Activated CD4-positive, alpha-beta T cell treated with anti-CD3 and anti-CD28 coated beads, Interleukin-2, amount 10 ng/mL, durations not matched to agents 7 days and 5 days (primary cell): ENCODE measurements at places on chromosomes 11 and 22. TPM values are rescaled to one million over a fixed set of nuclear protein-coding genes. Genes with fewer than 3 reads are reported as not detected.
A peak's percentile ranks its signal among the peaks of the same experiment; 100 is the strongest.

DNA sequence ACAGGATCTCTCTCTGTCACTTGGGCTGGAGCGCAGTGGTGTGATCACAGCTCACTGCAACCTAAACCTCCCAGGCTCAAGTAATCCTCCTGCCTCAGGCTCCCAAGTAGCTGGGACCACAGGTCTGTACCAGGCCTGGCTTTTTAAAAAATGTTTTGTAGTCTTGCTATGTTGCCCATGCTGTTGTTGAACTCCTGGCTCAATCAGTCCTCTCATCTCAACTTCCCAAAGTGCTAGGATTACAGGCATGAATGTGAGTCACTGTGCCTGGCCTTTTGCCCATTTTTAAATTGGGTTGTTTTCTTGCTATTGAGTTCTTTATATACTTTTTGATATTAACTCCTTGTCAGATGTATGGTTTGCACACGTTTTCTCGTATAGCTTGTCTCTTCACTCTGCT lies 33.0 kb upstream of the PITPNB start:
- DNase-seq: no peak

MAPK11 gene
- 12.6 TPM for total RNA-seq

GRCh38 chr11:27650988-27651387 lies 49.3 kb downstream of the BDNF start:
- no peak for DNase-seq

DNA sequence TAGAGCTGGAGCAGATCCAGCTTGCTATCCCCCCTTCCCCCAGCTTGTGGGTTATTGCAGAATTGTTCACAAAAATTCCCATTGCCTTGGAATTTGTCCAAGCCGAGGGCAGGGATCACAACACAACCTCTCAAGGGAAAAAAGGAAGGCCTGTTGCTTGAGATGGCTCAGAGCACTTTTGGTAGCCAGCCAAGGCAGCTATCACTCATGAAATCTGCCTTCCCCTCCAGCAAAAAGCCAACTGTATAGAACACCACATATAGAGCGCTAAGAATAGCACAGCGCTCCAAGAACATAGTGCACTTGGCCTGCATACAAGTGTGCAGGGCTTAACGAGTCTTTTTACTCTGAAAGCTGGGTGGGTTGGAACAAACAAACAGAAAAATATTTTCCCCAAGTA lies 46.2 kb downstream of the FAM83F start:
- DNase-seq: no peak

DNA sequence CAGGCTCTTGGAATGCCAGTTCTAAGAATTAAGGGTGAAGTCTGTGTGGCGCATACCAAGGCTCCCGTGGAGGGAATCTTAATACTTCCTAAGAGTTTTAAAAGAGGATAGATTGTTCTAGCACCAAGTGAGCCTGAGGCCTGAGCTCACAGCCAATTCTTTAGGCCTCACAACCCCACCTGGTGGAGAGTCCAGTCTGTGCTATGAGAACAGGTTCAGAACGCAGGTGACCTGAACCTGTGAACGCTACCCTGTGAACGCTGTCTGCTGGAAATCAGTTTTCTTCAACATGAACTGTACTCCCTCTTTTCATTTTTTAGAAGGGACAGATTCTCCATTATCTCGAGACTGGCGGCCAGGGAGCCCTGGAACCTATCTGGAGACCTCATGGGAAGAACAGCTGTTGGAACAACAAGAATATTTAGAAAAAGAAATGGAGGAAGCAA lies 43.2 kb upstream of the DLAT start:
- DNase-seq: peak; percentile 70

GRCh38 chr11:80451105-80451504 lies 1010.3 kb upstream of the TENM4 start:
- no peak for DNase-seq

POU2AF3 gene
- total RNA-seq: not detected

CELSR1 gene
- 0.20 TPM for total RNA-seq

DNA sequence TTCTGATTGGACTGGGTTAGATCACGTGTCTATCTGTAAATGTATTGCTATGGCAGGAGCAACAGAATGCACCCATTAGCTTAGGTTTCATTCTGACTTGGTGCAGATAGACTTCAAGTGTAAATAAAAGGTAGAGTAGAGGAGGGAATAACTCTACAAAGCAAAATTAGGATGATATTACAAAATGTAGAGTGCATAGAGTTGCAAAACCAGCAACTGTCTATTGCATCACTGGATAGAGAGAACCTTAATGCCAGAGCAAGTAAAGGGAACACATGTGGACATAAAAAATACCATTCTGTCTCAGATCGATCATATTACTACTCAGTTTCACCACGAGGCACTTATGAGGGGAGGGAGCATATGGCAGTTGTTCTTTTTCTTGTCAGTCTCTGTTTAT lies 22.0 kb upstream of the CAT start:
- no peak for DNase-seq

DNA sequence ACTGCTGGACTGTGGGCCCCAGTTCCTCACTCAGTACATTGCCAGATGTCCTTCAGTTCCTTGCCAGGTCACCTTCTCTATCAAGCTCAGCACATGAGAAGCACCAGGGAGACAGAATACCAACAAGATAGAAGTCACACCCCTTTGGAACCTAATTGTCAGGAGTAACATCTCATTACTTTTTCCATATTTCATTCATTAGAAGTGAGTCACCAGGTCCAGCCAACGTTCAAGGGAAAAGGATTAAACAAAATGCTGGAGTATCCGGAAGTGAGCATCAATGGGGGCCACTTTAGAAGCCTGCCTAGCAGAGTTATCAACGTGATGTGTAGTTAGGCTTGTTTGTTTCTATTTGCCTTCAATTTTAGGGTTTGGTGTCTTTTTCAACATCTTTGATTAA lies 569.3 kb downstream of the MIAT start:
- DNase-seq: no peak

DNA sequence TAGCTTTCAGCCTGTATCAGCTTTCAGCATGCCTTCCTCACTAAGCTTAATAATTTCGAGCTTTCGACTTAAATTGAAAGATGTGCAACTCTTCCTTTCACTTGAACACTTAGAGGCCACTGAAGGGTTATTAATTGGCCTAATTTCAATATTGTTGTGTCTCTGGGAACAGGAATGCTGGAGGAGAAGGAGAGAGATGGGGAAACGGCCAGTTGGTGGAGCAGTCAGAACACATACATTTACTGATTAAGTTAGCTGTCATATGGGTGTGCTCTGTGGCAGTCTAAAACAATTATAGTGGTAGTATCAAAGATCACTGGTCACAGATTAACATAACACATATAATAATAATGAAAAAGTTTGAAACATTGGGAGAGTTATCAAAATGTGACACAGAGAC lies 106.2 kb downstream of the LRRC32 start:
- DNase-seq: no peak

GRCh38 chr11:45021001-45021400 lies 70.3 kb upstream of the TP53I11 start:
- no peak for DNase-seq

DNA sequence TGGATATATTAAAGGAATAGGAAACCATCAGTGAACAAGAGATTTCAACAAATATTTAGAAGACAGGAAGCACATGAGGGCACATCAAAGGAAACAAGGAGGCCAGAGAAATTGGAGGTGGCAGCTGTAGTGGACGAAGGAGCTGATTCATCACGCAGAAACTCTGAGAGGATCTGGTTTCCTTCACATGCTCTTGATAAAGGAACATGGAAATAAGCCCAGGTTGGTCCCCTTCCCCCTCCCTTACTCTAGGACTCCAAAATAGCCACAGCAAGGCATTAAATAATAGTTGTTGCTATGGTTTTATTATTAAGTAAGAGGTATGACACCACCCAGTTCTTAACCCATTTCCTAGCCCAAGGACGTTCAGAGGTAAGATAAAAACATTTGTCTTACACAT lies 11.3 kb downstream of the IZUMO1R start:
- DNase-seq: no peak

- DNase-seq: no peak
Measured at GRCh38 chr11:8354622-8355415, 91.1 kb upstream of the LMO1 start.

- DNase-seq: no peak
Measured at GRCh38 chr11:128515826-128516778, 71.3 kb downstream of the ETS1 start.

DNAJB7 gene
- not detected for total RNA-seq

GRCh38 chr11:1992111-1992510 lies 5.5 kb downstream of the H19 start:
- no peak for DNase-seq

DNA sequence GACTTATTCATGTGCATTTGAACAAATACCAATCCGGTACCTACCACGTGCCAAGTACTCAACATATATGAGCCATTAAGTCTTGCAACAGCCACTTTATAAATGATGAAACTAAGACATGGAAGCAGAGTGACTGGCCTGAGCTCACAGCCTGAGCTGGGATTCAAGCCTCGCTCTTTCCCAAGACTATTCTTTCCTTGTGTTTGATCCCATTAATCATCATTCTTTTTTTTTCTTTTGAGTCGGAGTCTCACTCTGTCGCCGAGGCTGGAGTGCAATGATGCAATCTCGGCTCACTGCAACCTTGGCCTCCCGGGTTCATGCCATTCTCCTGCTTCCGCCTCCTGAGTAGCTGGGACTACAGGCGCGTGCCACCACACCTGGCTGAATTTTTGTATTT lies 119.3 kb downstream of the ABTB2 start:
- no peak for DNase-seq

DNA sequence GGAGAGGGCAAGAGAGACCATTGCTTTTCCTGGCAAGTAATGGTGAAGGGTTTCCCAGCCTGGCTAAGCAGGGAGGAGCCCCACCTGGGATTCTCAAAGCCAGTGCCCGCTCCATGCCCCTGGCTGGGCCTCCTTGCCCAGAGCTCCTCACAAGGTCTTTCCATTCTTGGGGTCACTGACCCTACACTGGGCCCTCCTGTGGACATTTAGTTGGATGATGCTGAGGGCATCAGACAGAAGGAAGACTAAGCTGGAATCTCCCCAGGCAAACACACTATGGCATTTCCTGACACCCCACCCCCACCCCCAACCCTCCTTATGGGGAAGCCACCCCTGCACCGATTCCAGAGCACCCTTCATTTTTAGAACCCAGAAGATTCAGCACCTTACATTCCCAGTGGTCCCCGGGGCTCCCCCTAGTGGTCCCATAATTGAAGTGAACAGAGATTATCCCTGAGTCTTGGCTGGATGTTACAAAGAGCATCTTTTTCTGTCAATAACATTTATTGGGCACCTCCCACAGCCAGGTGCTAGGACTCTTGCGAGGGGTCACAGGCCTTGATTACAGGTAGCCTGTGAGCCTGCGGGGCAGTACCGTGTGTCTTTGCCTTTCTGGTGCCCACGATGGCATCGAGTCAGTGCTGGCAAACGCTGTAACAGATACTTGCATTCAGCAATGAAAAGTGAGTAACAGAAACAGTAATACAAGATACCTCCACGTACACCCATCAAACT lies 548.5 kb downstream of the BUD13 start:
- DNase-seq: peak; percentile 43

DNA sequence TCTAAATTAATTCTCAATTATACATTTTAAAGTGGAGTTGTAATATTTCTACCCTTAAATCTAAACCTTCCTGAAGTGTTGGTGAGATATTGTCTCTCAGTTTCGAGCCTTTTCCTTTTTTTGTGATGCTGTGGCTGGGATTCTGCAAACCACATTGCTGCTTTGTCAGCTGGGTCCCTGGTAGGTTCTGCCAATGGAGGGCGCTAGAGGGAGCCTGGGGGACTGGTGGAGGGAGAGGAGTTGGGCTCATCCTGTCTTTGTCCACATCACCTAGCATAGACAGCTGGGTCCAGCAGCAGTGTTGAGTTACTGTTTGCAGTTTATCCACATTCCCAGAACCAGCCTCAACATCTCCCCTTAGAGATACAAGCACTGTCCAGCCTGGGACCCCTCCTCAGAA lies 41.0 kb downstream of the TRAF6 start:
- DNase-seq: no peak

- no peak for DNase-seq
Measured at GRCh38 chr11:31424652-31425051, 55.0 kb downstream of the DNAJC24 start.

GRCh38 chr11:115670538-115671205 lies 166.5 kb upstream of the CADM1 start:
- no peak for DNase-seq

GRCh38 chr11:126136507-126136906 lies 73.8 kb upstream of the CDON start:
- DNase-seq: no peak

DNA sequence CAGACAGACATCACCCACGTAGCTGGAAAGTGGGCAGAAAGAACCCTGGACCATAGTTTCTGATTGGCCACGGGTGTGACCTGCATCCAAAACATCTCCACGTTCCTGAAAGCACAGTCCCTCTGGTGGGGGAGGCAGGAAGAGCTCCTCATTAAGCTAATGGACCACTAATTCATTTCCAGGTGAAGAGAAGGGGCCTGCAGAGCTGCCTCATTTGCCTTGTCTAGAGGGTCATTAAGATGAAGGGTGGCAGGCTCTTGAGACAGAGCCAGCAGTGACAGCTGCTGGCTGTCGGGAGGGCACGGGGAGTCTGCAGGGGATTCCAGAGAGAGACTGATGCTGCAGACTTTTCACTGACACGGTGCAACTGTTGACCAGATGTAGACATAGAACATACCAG lies 149.6 kb upstream of the OPCML start:
- DNase-seq: no peak

OR2AG1 gene
- total RNA-seq: not detected

KDELR3 gene
- total RNA-seq: 0.17 TPM

- DNase-seq: peak; percentile 16
Measured at GRCh38 chr11:26297189-26297975, 34.5 kb upstream of the ANO3 start.

TIGD3 gene
- total RNA-seq: 0.79 TPM

DNA sequence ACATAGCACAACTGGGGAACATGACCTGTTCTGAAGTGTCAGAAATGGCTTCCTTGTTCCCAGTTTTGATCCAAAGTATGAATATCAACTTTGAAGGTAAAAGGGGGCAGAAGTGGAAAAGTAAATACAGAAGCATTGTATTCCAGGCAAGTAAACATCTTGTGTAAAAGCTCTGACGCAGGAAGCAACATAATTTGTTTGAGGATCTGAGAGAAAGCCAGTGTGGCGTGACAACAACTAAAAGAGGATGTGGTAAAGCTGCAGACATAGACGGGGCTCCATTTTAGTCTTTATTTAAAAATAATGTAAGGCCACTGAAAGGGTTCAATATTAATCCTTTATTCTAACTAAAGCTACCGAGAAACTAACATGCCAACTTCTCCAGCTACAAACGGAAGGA lies 310.2 kb downstream of the DLG2 start:
- no peak for DNase-seq

DNA sequence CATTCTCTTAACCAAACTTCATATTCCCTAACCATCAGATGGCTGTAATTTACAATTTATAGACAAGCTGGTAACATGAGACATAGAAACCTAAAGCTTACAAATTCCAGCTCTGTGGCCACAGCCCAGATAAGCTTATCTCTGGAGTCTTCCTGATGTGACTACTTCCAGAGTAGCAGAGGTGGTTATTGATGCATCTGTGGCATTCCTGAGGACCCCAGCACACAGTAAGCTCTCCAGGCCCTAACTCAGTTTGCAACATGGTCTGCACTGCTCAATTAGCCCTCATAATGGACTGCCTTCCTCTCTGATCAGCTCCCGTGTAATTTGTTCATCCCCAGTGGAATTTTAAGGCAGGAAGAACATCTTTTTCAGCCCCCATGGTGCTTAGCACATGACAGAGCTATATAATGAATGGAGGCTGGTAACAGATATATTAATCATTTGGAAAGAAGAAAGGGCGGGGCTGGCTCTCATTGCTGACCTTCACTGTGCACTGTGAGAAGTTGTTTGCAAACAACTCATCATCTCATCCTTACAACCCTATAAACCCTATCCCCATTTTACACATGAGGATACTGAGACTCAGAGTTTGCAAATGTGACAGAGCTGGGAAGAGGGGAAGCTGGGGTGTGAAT lies 30.1 kb upstream of the KCNJ11 start:
- no peak for DNase-seq

GAB4 gene
- not detected for total RNA-seq
